ENCODE measurements at places on chromosomes 16 and 17.

DNA sequence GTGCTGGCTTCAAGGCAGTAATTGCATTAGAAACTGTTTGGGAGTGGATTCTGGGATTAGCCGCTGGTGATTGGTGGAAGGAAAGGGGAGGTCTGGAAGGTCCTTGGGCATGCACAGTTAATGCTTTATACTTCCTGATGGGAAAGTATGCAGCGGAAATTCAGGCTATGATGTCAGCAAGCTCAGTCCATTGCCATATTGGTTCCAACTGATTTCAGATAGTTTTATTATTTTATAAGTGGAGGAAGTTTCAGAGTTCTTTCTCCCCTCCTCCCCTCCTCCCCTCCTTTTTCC is 8.1 kb upstream of the CMTR2 start:
- DNase-seq: no peak

- DNase-seq: no peak
These were observed 16.5 kb downstream of the JUP start for GRCh38 chr17:41769985-41770384.

DNA sequence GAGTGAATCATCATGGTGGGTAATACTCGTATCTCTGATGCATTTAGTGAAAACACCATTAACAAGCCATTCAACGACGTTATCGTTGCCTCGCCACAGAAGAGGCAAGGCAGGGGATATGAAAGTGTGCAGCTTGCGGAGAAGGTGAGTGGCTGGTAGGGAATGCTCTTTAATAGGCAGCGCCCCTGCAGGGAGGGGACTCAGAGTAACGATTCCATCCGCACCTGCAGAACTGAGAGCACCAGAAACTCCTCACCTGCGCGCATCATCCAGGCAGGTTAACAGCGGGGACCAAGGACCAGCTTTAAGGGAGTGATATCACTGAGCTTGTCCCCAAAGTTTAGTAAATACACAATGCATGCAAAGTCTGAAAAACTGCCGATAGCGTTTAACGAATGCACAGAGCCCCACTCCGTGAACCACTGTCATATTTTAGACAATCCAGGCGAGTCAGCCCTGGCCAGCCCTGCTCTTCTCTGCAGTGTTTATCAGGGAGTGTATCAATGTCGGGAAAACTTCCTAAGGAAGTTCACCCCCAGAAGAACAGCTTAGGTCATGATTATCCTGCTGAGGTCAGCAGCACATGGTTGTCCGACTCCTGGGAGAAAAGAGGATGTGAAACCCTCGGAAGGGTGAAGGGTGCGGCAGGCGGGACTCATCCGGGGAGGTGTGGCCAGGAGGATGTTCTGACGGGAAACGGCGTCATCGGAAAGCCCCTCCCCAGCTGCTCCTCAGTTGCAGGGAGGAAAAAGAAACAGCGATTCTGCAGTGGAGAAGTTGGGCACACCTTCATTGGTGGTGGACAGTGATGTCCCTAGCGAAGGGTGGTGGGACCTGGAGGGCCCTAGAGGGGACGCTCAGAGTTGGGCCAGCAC is 68.5 kb upstream of the DNAH17 start:
- peak; percentile 8 for DNase-seq

GRCh38 chr16:84356591-84357116 is 11.7 kb upstream of the ATP2C2 start:
- no peak for DNase-seq

DNA sequence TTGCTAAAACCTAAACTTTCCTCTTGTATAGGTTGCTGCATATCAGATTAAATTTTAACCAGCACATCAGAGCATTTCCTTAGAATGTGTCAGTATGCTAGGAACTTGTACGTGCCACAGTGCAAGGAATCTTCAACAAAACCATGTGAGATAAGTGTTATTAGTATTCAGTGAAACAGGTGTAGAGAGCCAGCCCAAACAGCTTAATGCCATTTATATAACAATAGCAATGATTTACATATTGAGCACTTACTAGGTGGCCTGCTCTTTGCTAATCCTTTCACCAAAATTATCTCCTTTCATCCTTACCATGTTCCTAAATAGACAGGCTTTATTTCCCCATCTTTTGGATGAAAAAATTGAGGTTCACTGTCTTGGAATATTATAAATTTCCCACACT is 485.7 kb downstream of the HS3ST4 start:
- no peak for DNase-seq

- DNase-seq: no peak
These were observed 5.9 kb downstream of the CLEC19A start for GRCh38 chr16:19291475-19291874.

- DNase-seq: no peak
These were observed 250.0 kb downstream of the CNTNAP4 start for GRCh38 chr16:76527244-76527643.

- peak; percentile 12 for DNase-seq
These were observed 156.0 kb downstream of the CDH13 start for GRCh38 chr16:82782715-82783251.

- DNase-seq: no peak
These were observed 788 bp upstream of the EXOC3L1 start for GRCh38 chr16:67190448-67191399.

- no peak for DNase-seq
These were observed 87.8 kb downstream of the TUBD1 start for GRCh38 chr17:59804901-59805465.

DNA sequence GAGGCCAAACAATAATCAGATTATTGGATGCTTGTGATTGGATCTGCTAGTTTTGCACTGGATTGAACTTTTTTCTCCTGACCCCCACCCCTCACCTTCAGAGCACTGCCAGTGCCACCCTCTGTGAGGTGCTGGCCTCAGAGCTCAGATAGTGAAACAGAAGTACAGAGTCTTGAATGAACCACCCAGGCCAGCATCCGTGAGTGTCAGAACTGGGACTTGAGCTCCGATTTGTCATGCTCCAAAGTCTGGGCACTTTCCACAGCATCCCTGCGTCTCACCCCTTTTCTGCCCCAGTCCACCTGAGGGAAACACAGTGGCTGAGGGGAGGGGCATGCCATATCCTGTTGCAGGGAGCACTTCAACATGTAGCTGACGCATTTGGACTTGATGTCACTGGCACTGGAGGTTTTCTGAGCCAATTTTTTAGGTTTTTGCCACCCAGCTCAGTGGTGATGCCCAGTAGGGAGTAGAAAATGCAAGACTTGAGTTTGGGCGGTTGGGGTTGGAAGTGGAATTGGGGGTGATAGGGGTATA is 47.3 kb downstream of the SMPD3 start:
- no peak for DNase-seq

- no peak for DNase-seq
These were observed 15.1 kb downstream of the UNC45B start for GRCh38 chr17:35162755-35163154.

- DNase-seq: no peak
These were observed 486.6 kb upstream of the CDH11 start for GRCh38 chr16:65608455-65608854.

- DNase-seq: no peak
These were observed 19.5 kb downstream of the HLF start for GRCh38 chr17:55284001-55284884.

GRCh38 chr16:19071811-19072777 is 4.7 kb downstream of the COQ7 start:
- DNase-seq: peak; percentile 58

DNA sequence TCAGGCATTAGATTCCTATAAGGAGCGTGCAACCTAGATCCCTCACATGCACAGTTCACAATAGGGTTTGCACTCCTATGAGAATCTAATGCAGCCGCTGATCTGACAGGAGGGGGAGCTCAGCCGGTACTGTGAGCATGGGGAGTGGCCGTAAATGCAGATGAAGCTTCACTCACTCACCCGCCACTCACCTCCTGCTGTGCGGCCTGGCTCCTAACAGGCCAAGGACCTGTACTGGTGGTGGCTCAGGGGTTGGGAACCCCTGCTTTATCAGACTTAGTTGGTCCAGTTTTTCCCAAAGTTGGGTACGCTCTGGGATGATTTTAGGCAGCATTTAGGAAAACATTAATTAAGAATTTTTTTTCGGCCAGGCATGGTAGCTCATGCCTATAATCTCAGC is 103.8 kb downstream of the MARF1 start:
- no peak for DNase-seq

DNA sequence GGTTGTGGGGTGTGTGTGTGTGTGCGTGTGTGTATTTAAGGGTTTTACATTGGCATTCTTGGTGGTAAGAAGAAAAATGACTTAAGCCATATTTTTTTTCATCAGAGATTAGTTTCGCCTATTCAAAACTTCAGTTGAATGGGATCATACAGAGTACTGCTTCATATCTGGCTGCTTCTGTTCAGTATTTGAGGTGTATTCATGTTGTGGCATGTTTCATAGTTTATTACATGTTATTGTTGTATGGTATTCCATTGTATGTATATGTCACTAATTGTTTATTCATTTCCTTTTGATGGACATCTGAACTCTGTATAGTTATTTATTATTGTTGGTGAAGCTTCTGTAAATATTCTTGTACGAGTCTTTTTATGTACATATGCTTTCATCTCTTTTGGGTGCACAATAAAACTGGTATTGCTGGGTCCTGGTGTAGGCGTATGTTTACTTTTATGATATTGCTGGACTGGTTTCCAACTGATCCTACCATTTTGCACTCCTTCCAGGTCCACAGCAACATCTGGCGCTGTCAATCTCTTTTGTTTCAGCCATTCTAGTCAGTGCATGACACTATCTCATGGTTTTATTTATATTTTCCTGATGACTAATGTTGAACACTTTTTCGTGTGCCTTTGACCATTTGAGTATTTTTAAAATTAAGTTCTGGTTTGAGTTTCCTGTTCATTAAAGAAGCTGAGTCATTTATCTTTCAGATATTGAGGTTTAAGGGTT is 77.4 kb upstream of the MAF start:
- DNase-seq: peak; percentile 15

DNA sequence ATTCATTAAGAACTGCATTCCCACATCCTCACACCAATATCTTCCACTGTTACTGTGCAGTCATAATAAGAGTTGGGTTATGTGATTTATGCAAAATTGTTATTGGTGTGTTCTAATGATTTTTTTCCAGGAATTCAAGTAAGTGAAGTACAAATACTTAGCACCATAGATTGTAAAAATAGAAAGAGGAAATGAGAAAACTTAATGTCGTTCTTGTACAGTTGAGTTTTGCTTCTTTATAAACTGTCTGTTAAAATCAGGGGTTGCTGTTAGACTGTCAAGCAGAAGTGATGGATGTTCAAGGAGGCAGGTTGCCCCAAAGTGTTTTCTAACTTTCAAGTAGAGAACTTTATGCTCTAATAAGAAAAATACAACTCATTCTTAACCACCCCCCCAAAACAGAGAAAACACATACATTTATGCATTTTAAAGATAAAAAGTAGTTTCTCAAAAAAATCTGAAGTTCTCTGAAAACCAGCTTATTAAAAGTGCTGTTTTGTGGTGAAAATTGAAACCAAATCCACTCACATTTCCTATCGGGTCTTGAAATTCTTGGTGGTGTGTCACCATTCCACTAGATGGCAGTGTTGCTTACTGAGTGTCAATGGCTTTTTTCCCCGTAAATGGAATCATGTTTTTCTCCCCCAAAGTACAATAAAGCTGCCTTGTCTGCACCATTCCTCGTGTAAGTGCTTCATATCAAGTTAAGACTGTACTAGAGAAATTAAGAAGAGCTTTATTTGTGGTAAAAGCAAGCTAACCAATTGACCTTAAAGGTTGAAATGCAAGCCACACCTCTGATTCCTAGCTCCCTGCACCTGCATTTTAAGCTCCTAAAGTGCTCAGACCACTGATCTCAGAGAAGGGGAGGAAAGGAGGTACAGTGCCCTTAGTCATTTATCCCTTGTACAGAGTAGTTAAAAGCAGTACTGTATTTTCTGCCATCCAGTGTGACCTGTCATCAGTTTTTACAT is 4.7 kb upstream of the IGSF6 start:
- peak; percentile 57 for DNase-seq

DNA sequence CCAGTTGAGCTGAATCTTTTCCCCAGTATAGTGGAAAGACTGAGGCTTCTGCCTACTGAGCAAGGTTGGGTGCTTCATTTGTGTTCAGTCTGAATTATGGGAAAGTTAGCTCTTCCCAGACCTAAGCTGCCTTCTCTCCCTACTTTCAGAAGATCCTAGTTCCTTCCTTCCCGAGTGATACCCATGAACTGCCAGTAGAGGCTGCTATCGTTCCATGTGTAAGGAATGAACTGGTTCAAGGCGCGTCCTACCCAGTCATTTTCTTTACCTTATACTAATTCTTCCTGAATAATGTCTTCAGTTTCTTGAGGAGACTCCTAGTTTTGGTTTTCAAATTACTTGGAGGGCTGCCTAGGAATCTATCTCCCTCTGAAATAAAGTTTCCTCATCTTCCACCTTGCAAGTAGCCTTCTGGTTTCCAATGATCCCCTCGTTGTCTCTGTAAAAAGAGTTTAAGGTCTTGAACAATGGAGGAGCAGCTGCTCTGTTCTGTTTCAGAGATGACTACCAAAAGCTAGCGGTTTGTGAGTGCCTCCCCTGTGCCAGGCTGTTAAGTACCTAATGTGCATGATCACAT is 934 bp upstream of the AOC2 start:
- DNase-seq: peak; percentile 69

- no peak for DNase-seq
These were observed 47.5 kb downstream of the RNF213 start for GRCh38 chr17:80307994-80308691.

- DNase-seq: peak; percentile 57
These were observed 22.1 kb downstream of the NOS2 start for GRCh38 chr17:27778183-27778582.

DNA sequence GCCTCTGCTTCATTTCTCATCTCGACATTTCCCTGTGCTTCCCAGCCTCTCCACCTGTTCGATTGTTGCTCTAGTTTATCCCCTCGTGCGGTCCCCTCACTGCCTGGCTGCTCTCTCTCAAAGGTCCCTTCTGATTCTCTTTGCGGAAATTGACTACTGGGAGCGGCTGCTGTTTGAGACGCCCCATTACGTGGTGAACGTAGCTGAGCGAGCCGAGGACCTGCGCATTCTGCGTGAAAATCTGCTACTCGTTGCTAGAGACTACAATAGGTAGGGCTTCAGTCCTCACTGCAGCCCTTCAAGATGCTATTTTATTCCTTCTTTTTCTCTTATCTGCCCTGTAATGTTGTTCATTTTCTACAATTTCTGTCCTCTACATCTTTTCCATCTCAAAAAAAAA is 39.4 kb downstream of the DNAH2 start:
- DNase-seq: no peak

- no peak for DNase-seq
These were observed 16.3 kb downstream of the CYB561 start for GRCh38 chr17:63429766-63430165.

All from astrocyte of the spinal cord (primary cell).